M059J (cell line): ENCODE measurements at places on chromosomes 1 and 21.

DNA sequence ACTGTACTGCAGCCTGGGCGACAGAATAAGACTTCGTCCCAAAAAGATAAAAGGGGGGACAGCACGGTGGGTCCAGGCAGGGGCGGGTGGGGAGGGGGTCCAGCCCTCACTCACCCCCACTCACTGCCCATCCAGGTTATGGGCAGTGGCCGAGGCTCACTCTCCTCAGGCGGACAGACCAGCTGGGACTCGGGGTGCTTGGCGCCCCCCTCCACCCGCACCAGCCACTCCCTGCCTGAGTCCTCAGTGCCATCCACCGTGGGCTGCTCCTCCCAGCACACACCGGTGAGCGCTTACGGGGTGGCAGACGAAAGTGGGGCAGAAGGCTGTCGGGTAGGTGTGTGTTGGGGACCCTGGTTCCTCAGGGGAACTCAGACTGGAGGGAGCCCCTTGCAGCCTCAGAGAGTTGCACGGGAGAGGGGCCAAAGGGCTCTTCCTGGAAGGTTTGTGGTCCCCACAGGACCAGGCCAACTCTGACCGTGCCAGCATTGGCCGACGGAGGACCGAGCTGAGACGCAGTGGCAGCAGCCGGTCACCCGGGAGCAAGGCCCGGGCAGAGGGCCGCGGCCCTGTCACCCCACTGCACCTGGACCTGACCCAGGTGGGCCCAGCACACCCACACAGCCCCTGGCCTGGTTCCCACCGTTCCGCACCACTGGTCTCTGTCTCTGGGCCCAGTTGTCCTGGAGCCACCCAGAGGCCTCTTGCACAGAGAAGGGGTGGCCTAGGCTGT is 6.6 kb downstream of the PLEKHN1 start:
- no peak for DNase-seq

- DNase-seq, result no peak
Measured at GRCh38 chr1:29648026-29648425, 411.7 kb downstream of the PTPRU start.

DNA sequence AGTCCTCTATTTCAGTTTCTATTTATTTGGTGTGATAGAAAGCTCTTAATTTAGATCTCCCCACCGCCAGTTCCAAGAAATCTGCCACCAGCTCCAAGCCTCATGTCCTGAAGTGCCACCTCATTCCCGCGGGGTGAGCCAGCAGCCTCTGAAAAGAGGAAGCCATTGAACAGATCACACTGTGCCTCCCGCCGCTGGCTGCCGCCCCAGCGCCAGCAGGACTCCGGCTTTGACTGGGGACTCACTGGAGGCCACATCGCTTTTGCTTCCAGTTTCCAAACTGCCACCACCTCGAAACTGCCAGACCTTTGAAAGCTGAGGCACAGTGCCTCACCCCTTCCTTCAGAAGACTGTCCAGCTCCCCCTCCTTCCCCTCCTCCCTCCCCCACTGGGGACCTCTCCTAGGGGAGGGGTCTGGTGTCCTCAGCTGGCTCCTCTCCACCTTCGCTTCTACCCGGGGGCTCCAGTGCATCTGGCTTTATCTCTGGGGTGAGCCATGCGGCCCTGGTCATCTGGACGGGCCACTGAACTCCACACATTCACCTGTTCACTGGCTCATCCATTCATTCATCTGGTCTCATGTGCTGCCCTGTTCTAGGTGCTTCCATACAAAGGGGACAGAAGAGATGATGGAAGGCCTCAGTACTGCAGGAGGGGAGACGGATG is 58.9 kb downstream of the VPS26C start:
- DNase-seq, result peak; percentile 53

DNA sequence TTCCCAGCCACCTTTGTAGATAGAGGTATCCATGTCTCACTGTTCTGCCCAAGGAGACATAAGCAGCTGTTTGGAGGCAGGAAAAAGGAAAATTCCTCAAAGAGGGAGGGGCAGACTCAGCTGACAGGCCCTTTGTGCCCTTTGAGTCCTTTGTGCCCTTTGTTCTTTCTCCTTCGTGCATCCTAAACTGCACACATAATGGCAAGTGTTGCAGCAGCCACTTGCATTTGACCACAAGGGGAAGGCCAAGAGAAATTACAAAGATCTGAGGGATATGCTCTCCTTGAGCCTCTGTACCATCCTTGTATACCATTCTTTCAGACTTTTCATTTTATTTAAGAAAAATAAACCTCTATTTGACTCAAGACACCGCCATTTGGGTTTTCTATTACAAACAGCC is 71.8 kb upstream of the PKN2 start:
- no peak for DNase-seq

DNA sequence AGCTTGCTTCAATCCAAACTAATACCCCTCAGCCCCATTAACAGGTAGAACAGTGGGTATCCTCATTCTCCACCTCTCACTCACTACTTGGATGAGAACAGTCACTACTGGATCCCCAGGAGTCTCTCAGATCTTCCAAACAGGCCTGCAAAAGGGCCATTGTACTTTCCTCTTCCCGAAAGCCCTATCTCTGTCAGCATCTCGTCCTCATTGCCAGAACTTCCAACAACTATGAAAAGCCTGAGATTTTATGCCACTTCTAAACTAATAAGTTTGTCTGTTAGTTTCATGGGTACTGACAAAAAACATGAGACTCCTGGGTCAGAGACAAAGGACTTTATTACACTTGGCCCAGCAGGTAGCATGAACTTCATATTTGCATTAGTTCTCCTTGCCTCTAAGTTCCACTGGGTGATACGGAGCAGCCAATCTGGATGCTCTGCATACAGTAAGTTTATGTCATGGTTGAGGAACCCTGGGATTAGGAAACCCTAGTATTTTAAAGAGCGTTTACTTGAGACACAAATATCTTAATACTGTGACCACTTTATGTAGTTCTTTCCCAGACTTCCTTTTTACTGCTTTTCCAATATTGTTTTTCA is 38.1 kb downstream of the VANGL2 start:
- no peak for DNase-seq

GRCh38 chr1:224639426-224639975 is 23.4 kb downstream of the CNIH3 start:
- DNase-seq, result peak; percentile 43

GRCh38 chr1:182601416-182601786 is 2.8 kb downstream of the RGS16 start:
- DNase-seq, result peak; percentile 76

DNA sequence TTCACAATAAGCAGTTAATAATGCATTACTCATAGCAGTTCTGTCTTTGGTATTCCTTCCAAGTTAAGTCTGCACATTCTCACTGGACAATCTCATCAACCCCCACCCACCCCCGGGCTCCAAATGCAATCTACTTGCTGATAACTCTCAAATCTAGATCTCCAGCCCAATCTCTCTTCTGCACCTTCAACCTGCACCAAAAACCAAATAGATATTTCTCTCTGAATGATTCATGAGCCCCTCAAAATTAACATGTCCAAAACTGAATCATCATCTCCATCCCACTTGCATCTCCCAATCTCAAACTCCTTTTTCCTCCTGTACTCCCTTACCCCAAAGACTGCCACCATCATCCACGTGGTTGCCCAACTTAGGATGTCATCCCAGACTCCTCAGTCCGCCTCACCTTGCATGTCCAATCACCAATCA is 2.7 kb downstream of the DOCK7 start:
- DNase-seq, result peak; percentile 11

DNA sequence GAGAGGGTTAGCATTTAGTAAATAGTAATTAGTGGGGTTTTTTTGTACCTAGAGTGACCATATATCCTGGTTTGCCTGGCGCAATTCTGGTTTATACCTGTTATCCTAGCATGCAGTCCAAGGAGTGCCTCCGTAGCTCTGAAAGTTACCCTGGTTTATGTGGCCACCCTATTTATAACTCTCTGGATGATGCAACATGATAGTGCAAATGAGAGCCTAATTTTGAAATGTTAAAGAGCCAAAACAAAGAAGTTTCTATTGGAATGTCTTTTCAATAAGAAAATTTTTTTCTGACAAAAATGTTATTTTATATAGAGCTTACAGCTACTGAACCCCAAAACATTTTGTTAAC is 5.7 kb downstream of the AHCYL1 start:
- no peak for DNase-seq

- peak; percentile 42 for DNase-seq
Measured at GRCh38 chr1:11893907-11894251, 32.3 kb downstream of the KIAA2013 start.

- no peak for DNase-seq
Measured at GRCh38 chr1:59674595-59674994, 140.2 kb upstream of the HOOK1 start.

DNA sequence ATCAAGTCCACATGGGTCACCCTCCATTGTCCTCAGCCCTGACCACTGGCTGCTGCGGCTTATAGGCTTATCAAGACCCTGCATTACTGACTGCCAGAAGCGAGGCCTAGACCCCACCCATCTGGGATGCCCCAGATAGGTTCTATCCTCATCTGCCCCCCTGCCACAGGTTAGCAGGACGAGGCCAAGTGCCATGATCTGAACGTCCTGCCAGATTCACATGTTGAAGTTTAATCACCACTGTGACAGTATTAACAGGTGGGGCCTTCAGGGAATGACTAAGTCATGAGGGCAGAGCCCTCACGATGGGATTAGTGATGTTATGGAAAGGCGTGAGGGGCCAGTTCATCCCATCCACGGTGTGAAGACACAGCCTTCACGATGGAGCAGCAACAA is 6.2 kb upstream of the CPLANE2 start:
- no peak for DNase-seq

- peak; percentile 60 for DNase-seq
Measured at GRCh38 chr1:185595835-185596667, 138.1 kb upstream of the HMCN1 start.

GRCh38 chr1:237164406-237165352 is 122.7 kb downstream of the RYR2 start:
- no peak for DNase-seq

DNA sequence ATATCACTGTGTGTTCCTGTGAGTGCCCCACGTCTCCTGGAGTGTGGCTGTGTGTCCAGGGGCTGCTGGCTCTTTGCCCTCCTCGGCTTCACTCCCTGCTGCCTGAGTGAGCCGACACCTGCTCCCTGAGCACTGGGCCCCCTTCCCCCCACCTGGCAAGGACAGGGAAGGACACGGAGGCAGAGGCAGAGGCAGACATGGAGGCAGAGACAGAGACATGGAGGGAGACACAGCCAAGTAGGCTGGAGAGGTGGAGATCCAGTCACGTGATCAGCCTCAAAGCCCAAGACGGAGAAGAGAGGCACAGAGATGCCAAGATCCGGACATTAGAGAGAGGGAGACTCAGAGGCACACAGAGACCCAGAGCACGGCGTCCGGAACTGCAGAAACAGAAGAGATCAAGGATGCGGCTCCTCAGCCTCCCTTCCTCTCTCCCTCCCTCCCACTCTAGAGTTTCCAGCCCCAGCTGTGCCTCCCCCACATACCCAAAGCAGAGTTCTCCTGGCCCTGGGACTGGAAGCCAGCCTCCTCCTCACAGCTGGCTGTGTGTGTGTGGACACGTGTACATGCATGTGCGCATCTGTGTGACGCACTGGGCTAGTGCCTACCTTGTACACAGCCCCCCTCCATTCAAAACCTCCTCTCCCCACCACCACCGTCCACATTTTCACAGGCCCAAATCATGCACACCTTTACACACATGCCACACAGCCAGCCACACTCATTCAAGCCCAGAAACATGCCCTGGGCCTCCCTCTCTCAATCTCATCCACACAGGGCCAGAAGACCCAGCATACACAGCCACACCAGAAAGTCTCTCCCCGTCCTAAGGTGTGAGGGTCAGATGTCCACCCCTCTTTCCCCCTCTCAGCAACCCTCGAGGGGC is 39.1 kb upstream of the WASF2 start:
- no peak for DNase-seq

- DNase-seq, result no peak
Measured at GRCh38 chr1:90277270-90277669, 282.4 kb downstream of the ZNF326 start.

DNA sequence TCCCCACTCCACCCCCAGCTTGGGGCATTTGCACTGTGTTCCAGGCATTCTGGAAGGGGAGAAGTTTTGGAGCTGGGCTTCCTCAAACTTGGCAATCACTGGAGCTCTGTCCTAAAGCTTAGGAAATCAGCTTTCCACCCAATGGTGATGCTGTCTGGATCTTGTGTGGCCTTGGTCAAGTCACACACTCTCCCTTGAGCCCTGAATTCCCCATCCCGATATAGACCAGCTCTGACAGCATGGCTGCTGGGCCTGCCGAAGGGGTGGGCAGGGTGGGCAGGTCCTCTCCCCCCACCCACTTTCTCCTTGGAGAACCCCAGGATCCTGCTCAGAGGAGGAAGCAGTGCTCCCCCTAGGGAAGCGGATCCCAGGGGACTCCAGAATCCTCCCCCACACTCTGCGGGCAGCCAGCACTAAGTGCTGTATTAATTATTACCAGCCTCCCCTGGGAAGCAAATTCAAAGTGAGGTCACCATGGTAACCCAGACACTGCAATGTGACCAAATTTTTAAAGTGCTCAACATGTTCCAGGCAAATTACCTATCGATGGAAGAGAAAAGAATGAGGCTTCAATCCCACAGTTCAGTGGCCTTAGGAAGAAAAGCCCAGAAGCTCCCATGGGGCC is 21.3 kb upstream of the LDLRAP1 start:
- DNase-seq, result no peak

- DNase-seq, result peak; percentile 59
Measured at GRCh38 chr1:30852026-30852425, 56.5 kb downstream of the SDC3 start.

DNA sequence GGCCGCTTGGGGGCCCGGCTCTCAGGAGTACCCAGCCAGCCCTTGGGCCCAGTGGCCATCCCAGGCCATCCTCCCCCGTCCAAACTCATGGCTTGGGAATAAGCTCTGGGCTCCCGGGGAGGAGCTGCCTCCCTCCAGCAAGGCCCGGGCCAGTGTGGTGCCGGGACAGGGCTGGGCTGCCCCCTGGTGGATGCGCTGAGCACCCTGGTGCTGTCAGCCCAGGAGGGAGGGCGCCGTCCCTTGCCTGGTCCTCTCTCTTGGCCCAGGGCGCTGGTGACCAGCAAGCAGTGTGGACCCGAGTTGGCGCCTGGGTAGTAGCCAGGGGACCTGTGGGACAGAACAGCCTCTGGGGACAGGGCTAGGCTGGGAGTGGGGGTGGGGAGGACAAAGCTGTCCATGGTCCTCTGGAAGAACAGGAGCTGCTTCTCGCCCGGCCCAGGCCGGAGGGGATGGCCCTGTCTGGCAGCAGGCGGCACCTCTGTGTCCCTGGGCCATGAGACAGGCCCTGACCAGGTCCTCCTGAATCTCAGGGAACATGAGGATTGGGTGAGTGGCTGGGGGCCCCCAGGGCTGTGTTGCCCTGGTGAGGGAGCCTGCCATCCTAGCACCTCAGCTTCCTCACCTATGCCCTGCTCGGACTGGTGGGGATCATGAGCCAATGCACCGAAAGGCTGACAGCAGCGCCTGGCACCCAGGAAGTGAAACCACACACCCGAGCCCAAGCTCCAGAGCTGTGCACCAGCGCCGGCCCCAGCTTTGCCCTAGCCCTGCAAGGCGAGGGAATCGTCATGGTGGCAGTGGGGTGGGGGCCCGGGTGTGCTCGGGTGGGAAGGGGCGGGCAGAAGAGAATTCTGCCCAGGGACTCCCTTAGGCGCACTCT is 9.4 kb downstream of the MORN1 start:
- DNase-seq, result peak; percentile 62

DNA sequence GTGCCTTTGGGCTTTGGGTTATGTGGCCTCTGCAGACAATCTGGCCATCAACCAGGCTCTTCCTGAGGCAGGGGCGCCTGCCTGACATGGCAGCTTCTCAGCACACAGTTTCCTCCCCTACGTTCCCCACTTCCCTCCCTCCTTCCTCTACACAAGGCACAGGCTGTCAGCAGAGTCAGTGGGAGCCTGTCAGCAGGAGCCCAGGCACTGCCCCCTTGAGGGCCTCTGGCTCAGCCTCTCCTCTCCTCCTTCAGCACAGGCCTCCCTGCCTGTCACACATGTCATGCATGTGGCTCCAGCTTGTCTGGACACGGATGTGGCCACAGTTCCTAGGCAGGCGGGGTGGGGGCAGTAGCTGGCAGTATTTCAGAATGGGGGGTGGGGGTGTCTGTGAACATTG is 52.2 kb upstream of the ARTN start:
- no peak for DNase-seq
